ENCODE measurements at places on chromosomes 16 and 17.

DNA sequence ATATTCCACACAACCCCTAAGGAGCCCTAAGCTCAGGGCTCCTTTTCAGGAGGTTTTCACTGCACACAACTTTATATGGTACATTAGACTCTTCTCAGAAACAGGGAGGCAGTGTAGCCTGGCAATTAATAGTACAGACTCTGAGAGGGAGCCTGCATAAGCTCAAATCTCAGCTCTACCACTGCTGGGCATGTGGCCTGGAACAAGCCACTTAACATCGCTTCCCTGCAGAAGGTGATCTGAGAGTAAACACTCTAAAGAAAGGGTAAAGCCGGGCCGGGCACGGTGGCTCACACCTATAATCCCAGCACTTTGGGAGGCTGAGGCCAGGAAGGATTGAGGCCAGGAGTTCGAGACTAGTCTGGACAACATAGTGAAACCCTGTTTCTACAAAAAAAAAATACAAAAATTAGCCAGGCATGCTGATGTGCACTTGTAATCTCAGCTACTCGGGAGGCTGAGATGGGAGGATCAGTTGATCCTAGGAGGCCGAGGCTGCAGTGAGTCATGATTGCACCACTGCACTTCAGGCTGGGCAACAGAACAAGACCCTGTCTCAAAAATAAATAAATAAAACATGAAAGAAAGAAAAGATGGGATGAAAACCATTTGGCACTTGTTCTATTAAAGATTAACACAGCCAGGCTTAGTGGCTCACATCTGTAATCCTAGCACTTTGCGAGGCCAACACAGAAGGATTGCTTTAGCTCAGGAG is 70.7 kb upstream of the DNAJA2 start:
- DNase-seq, result no peak

DNA sequence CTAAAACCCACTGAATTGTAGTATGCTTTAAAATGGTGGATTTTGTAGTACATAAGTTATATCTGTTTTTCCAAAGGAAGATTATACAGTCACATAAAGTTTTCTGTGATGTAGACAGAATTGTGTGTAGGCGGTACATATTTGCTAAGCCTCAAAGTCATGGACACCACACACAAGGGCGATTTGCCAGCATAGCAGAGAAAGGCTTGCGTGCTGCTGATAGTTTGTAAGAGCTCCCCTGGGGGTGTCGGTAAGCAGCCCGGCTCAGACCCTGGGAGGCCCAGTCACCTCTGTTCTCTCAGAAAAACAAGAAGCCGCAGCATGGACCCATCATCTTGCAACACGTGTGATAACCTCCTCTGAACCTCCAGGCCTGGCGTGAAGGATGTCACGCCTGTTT is 38.3 kb upstream of the AKTIP start:
- no peak for DNase-seq

GRCh38 chr16:23293016-23293415 is 9.1 kb upstream of the SCNN1B start:
- no peak for DNase-seq

DNA sequence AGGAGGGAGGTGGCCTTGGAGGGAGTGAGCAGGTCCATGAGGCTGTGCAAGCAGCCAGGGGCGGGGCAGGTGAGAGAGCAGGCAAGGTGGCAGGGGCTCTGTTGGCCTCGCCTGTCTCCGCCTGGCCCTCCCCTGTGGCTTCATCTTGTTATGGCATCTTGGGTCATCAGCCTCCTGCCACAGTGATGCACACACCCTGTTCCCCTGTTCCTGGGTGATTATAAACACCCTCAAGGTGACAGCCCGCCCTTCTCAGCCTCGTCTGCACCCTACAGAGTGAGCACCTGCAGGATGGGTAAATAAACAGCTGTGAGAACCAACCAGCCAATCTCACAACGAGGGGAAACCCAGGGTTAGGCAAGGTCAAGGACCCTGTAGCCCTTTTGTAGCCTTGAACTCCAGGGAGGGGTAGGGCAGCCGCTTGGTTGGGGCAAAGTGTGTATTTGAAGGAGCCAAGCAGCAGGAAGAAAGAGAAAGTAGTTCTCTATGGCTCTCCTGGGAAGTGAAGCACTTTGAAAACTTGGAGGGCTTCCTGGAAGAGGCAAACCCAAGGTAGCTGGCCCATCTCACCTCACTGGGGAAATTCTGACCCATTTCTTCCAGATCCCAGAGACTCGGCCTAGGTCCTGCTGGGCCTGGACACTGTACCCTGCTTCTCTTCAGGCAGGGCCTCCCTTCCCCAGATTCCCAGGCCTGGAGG is 60.6 kb downstream of the NT5M start:
- peak; percentile 51 for DNase-seq

GRCh38 chr16:2082171-2082982 is 34.6 kb downstream of the TSC2 start:
- peak; percentile 0 for DNase-seq

DNA sequence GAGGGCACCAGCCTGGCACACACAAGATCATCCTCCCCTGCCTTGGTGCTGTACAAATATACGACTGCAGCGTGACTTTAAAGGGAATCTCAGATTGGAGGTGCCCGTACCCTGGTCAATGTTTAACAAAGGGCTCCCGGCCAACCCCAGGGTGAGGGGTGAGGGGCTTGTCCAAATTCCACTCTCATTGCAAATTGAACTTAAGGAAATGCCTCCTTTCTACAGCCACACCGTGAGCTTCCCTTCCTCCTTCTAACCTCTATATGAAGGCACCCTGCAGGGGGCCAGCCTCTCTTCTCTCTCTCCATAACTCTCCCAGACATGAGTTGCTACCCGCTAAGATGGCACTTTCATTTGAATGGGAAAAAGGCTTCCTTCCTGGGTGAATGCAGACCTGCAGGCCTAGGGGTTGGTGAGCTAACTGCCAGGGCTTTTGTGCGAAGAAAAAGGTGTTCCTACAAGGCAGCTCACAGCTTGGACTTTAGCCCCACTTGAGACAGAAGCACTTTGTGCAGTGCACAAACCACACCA is 76.6 kb downstream of the IRF8 start:
- no peak for DNase-seq

DNA sequence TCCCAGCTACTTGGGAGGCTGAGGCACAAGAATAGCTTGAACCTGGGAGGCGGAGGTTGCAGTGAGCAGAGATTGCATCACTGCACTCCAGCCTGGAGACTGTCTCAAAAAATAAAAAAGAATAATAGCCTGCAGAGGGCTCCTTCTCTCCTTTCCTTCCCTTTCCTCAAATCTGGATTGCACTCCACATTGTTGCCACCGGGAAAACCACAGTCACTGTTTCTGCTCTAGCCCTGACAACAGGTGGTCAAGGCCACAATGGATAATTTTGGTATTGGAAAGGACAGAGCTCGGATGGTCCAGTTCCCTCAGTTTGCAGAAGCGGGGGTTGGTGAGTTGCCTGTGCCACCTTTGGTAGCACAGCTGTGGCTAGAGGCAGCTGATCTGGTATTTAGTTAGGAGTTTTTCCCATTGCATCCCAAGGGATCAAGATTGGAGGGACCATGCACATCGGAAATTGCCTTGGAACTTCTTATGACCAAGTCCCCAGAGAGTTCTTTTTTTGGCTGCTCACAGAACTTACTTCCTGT is 44.7 kb upstream of the PRSS54 start:
- no peak for DNase-seq

DNA sequence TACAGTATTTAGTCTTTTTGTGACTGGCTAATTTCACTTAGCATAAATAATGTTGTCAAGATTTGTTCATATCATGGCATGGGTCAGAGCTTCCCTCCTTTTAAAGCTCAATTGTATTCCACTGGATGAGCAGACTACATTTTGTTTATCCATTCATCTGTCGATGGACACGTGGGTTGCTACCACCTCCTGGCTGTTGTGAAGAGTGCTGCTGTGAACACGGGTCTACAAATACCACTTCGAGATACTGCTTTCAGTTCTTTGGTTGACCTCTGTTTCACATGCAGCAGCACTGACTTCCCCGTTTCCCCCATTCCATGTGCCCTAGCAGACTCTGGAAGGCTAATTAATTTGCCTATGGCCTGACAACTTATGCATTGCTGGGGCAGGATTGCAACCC is 285.4 kb downstream of the SHISA9 start:
- no peak for DNase-seq

DNA sequence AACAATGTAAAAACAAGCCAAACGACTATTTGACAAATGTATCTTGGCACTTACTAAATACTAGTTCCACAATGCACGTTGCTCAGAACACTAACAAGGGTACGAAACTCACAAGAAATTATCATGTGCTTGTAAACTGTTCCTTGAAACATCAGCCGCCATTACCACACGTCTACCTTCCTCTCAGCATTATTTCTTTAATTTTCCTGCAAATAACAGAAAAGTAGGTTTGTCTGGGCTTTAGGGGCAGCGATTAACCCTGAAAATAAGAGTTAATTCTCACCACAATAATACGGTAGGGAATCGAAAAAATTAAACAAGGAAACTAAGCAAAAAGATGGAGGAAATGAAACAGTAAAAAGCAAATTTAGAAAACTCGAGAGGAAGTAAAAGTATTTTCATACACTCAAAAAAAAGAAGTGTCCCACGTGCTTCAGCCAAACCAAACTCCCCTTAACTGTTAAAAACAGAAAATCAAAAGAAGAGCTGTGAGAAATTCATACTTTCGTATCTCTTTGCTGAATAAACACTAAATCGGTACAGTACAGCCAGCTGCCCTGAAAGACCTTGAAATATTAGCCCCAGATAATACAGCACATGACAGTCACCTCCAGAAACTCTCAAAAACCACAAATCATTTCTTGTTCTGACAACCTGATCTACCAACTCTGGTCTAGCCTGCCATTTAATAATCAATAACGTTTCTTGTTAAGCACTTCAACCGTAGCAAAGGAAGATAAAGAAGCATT is 1.2 kb downstream of the ARHGAP17 start:
- DNase-seq, result no peak

- no peak for DNase-seq
Observed at GRCh38 chr16:48448841-48449481, 63.7 kb upstream of the SIAH1 start.

DNA sequence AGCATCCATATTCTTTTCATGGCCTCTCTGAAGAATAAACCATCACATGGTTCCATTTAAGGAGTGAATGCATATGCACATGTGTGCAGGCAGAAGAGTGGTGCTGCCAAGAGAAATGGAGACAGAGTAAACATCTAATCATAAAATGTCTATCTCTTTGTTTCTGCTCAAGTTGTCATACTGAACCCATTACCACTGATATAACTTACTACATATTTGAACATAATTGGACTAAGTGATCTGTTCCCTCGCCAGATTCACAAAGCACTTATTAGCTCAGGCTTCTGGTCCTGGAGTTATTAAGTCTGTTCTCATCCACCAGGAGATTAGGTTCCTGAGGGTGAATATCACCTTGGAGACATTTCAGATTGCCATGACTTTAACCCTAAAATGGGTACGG is 72.3 kb upstream of the XYLT1 start:
- no peak for DNase-seq

- DNase-seq, result no peak
Observed at GRCh38 chr17:46737326-46737725, 81.2 kb downstream of the WNT3 start.

DNA sequence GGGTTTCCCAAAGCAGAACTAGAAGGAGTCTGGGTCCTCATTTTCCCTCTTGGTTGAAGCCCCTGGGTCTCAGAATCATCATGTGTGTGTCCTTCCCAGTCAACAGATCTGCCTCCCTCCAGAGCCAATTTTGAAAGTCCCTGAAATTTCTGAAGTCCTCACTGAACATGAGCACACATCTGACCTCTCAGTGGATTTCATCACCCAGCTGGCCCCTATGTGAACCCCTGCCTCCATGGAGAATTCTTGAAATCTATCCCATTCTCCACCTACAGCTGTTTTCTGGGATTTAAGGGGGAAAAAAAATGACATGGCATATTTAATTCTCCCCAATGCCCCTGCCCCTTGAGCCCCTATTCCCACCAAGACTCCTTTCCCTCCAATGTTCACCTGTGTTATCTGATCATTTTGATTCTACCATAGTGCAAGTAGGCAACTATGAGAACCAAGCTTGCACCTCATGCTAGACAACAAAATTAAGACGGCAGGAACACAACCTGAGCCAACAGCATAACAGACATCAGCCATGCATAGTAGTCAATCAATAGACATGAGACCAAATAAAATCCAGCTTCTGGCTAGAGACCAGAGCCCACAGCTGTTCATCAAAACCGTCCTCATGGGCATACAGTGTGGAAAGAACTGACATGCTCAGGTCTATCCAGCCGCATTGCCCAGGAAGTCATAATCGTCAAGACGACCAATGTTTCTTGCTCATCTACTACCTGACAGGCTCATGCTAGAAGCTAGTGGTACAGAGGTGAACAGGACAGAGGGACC is 14.9 kb downstream of the SOX9 start:
- DNase-seq, result no peak

GRCh38 chr17:30323895-30324319 is 9.9 kb downstream of the TMIGD1 start:
- peak; percentile 10 for DNase-seq

- no peak for DNase-seq
Observed at GRCh38 chr17:39062846-39063680, 88.4 kb downstream of the PLXDC1 start.

- DNase-seq, result no peak
Observed at GRCh38 chr16:83145297-83145696, 518.5 kb downstream of the CDH13 start.

DNA sequence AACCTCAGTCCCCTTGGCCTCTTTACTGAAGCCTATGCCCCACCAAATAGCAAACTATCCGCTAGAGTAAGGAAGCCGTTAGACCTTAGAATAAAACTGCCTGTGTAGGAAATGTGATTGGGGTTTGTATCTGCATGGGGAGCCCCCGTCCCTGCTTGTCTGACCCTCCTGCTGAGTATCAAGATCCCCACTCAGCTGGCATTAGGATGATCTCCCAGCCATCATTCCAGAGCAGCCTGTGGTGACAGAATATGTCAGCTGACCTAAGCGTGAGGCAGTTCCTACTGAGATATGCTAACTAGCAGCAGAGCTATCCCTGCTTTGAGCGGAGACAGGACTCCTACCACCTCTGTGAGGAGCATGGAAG is 645 bp upstream of the GFOD2 start:
- no peak for DNase-seq

- DNase-seq, result no peak
Observed at GRCh38 chr17:45043813-45044540, 7.5 kb downstream of the DCAKD start.

GRCh38 chr16:68772030-68772681 is 35.1 kb downstream of the CDH1 start:
- no peak for DNase-seq

GRCh38 chr17:49497148-49498028 is 2.3 kb downstream of the NGFR start:
- DNase-seq, result no peak

DNA sequence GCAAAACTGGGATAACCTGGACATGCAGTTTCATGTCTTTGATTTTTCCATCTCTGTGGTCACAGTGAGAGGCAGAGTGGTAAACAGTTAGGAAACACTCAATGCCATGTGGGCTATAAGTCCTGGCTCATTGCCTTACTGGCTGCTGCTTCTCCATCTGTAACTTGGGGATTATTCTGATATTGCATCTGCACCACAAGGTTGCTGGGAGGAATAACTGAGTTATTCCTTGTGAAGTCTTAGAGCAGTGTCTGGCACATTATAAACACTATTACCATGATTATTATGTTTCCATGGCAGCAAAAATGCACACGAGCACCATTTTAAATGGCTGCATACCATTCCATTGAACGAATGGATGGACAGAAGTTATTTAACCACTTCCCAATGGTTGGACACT is 111.7 kb upstream of the CDH5 start:
- DNase-seq, result no peak
